ENCODE measurements at places on chromosomes 12 and 14.

DNA sequence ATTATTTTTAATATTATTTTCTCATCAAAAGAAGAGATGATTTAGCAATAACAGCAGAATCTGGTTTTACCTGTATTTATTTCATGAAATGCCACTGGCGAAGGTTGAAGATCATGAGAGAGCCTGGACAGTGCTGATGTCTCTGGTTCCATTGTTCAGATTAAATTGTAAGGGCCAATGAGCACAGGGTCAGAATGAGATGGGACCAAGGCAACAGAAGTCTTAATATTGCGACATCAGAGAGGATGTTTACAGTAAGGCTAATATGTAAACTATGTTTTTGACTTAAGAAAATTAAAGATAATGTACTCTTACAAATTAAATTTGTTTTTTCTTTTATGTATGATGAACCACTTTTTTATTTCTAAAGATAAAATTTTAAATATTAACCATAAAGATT lies 35.2 kb upstream of the KLRD1 start:
- no peak for DNase-seq

DNA sequence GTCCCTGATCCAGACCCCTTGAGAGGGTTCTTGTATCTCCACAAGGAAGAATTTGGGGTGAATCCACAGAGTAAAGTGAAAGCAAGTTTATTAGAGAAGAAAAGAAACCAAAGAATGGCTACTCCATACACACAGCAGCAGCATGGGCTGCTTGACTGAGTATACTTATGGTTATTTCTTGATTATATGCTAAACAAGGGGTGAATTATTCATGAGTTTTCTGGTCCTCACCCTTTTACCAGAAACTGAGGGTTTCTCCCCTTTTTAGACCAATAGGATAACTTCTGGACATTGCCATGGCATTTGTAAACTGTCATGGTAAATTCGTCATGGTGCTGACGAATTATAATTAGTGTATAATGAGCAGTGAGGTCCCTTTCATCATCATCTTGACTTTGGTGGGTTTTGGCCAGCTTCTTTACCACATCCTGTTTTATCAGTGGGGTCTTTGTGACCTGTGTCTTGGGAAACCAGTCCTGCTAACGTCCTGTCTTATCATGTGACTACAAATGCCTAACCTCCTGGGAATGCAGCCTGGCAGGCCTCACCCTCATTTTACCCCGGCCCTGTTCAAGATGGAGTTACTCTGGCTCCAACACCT lies 121.9 kb downstream of the SPTSSA start:
- DNase-seq: no peak

DNA sequence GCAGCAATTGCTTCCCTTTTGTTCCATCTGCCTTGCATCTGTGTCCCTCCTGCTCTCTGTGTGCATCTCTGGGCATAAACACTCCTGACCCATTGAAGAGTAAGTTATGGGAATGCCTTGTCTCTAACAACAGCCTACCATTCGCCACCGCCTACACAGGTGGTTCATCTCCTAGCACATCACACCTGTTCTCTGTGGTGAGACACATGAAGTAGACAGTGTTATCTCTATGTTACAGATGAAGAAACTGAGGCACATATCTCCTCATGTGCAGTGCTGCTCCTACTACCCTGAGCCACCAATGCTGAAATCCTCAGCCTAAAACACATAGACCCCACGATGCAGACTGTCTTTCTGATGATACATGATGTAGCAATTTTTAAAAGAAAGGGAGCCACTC lies 77.6 kb downstream of the PITPNM2 start:
- DNase-seq: no peak

DNA sequence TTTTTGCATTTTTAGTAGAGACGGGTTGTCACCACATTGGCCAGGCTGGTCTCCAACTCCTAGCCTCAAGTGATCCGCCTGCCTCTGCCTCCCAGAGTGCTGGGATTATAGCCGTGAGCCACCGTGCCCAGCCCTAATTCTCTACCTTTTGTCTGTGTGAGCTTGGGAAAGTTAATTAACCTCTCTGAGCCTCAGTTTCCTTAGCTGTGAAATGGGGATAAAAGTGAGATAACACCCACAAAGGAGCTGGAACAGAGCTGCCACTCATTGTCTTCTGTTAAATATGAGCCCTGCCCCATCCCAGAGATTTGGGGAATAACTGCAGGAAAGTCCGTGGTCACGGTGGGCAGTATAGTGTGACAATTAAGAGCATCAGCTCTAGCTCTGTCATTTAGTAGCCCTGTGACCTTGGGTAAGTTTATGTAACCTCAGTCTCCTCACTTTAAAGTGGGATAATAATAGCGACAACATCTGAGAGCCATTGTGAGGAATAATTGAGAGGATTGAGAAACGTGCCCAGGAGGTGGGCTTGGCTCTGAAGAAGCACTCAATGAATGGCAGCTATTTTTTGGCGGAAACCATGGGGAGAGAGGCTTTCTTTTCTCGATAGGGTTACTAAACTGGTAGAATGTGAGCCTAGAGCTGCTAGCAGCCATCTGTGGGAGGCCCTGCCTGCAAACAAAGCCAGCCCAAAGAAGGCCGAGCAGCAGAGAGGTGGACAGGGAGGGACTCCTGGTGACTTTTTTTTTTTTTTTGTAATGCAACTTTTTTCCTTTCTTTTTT lies 60.8 kb upstream of the MED13L start:
- no peak for DNase-seq

- no peak for DNase-seq
Measured at GRCh38 chr12:106223485-106224354, 24.1 kb downstream of the CKAP4 start.

DNA sequence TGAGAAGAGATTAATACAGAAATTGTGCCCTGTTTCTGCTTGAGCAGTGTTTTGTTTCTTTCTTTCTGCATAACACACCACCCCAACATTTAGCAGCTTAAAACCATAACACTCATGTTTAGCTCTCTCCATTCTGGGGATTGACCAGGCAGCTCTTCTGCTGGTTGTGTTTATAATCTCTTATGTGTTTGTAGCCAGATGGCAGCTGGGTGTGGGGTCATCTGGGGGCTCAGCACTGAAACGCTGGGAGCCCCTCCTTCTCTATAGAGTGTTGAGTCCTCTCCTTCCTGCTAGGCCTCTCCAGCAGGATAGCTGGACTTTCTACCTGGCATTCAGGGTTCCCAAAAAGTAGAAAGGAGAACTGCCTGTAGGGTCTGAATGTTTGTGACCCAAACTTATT lies 270.6 kb downstream of the TTC8 start:
- DNase-seq: no peak

Data from stimulated activated CD4-positive, alpha-beta T cell treated with anti-CD3 and anti-CD28 coated beads, TNF-alpha, amount 100 ng/mL, for 4 hours (primary cell).